ENCODE measurements at places on chromosomes 13 and 19. TPM values are rescaled to one million over a fixed set of nuclear protein-coding genes. Genes with fewer than 3 reads are reported as not detected.

Gene OR7C1
- not detected for total RNA-seq

Gene ZNF667
- not detected for total RNA-seq

Gene PSG6
- not detected for total RNA-seq

Gene CD70
- not detected for total RNA-seq

Gene SEMA6B
- total RNA-seq = 0.21 TPM

Measured in Calu3 (cell line).